ENCODE measurements at places on chromosomes 6 and 20.

DNA sequence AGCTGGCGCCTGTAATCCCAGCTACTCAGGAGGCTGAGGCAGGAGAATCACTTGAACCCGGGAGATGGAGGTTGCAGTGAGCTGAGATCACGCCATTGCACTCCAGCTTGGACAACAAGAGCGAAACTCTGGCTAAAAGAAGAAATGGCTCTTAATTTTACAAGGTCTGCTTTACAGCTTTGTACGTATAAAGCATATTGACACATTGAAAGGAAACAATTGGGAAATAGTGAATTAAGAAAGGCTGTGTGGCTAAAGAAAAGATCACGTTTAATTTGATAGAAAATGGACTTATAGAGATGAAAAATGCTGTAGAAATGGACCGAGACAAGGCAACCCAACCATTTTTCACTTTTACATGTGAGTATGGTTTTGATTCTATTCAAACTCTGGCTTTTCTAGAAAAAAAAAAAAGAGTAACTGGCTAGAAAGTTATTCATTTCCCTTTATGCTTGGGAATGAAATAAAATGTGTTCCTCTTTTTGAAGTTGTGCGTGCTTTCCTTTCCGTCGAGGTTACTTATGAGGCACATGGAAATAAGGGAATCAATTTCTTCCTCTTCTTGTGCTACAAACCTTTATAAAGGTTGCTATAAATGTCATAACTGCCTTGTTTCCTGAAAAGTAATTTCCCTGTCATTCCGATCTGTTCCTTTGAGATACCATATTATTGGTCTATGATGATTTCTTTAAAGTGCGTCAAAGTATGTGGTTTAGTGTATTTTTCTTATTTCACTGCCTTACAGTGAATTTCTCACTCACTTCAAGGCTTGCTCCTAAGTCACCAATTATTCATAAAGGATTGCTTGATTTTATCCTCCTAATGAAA is 29.4 kb downstream of the PFDN4 start:
- H3K4me3 ChIP-seq, result no peak overlapping the region
- no peaks in the 10 kb centered on the region for H3K27me3 ChIP-seq
- no peak for DNase-seq
- H3K36me3 ChIP-seq, result no peaks in the 10 kb centered on the region

DNA sequence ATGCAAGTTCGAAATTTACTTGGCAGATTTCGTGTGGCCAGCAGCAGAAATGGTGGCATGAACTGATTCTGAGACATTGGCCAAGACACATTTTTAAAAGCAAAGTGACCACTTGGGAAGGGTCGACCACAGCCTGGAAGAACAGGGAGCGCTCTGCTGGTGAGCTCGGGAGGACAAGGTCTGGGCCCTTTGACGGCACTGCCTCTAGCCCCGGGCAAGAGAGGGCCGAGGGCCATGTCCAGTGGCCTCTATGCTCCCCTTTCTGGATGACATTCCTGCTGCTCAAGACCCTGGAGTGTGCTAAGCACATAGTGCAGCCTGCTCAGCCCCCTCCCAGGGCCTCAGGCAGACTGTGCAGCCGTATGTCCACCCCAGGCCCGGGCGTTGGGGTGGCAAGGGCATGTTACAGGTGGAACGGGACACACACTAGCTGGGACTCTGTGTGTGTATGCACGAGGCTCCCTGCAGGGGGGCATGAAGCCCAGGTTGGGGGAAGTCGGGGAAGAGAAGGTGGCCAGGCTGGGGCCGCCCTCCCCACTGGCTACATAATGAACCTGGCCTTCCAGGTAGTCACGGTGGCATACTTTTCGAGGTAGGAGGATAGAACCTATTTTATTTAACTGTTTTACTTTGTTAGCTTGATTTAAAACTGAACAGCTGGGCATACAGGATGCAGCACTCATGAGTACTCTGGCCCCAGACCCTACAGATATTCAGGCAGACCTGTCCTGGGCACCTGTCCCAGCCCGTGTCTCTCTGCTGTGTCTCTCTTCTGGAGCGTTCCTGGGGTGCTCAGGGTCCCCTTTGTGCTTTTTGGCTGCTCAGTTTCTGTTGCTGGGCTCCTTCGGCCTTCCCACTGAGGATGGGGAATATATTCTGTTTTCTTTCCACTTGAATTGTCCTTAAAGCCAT is 6.4 kb downstream of the SYNJ2 start:
- DNase-seq, result no peak
- H3K27ac ChIP-seq, result no peak overlapping the region
- H3K4me1 ChIP-seq, result peaks cover 44% of the 10 kb centered on the region
- no peak overlapping the region for H3K4me3 ChIP-seq

DNA sequence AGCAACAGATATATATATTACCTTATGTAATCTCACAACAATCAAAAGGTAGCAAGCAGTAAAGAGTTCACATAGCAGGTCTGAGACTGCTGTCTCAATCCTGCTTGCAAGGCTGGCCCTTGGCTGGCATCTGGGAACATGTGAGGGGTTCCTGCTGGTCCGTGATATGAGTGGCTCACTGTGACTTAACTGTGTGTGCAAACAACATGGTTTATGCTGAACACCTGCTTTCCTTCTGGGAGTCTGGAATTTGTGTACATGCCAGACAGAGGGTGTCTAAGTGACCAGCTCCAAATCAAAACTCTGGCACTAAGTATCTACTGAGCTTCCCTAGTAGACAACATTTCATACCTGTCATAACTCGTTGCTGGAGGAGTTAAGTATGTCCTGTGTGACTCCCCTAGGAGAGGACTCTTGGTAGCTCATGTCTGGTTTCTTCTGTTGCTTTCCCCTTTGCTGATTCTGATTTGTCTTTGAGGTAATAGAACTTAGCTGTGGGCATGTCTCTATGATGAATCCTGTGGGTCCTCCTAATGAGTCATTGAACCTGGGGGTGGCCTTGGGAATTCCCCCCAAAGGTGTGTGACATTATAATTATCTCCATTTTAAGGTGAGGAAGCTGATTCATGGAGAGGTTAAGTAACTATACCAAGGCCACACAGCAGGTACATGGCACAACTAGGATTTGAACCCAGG is 131.6 kb upstream of the NEDD9 start:
- H3K27me3 ChIP-seq, result no peaks in the 10 kb centered on the region
- no peak overlapping the region for H3K4me3 ChIP-seq
- no peak for DNase-seq
- H3K4me1 ChIP-seq, result peaks cover 16% of the 10 kb centered on the region

GRCh38 chr6:167210375-167211294 is 52.9 kb upstream of the GPR31 start:
- no peaks in the 10 kb centered on the region for H3K27me3 ChIP-seq
- H3K27ac ChIP-seq, result no peak overlapping the region
- H3K4me3 ChIP-seq, result no peak overlapping the region
- H3K4me1 ChIP-seq, result no peaks in the 10 kb centered on the region
- no peak for DNase-seq

GRCh38 chr20:4335722-4336121 is 320.4 kb upstream of the RNF24 start:
- H3K4me3 ChIP-seq, result no peak overlapping the region
- H3K27ac ChIP-seq, result no peak overlapping the region
- H3K27me3 ChIP-seq, result no peaks in the 10 kb centered on the region
- H3K4me1 ChIP-seq, result no peaks in the 10 kb centered on the region

- no peaks in the 10 kb centered on the region for H3K4me1 ChIP-seq
- no peak overlapping the region for H3K4me3 ChIP-seq
- no peaks in the 10 kb centered on the region for H3K36me3 ChIP-seq
- no peak for DNase-seq
Observed at GRCh38 chr6:151609146-151609902, 115.5 kb downstream of the CCDC170 start.

- no peaks in the 10 kb centered on the region for H3K27me3 ChIP-seq
- DNase-seq, result no peak
- peak overlapping the region; percentile 79 for H3K27ac ChIP-seq
- H3K4me3 ChIP-seq, result no peak overlapping the region
- no peaks in the 10 kb centered on the region for H3K36me3 ChIP-seq
- H3K4me1 ChIP-seq, result peaks cover 26% of the 10 kb centered on the region
Observed at GRCh38 chr6:137102050-137102848, 57.5 kb upstream of the IL20RA start.

- peaks cover 40% of the 10 kb centered on the region for H3K27me3 ChIP-seq
- peak; percentile 12 for DNase-seq
- no peak overlapping the region for H3K27ac ChIP-seq
- no peak overlapping the region for H3K4me3 ChIP-seq
- no peaks in the 10 kb centered on the region for H3K36me3 ChIP-seq
Observed at GRCh38 chr20:21512634-21513180, 1.2 kb downstream of the NKX2-2 start.

GRCh38 chr6:148423601-148424270 is 81.1 kb downstream of the SASH1 start:
- H3K4me1 ChIP-seq, result no peaks in the 10 kb centered on the region
- H3K27me3 ChIP-seq, result peaks cover 2% of the 10 kb centered on the region
- no peaks in the 10 kb centered on the region for H3K36me3 ChIP-seq

- peak within 1 kb of the TSS; percentile 82 for H3K4me3 ChIP-seq
- peaks cover 4% of the 10 kb centered on the region for H3K36me3 ChIP-seq
- no peaks in the 10 kb centered on the region for H3K27me3 ChIP-seq
- peaks cover 13% of the 10 kb centered on the region for H3K4me1 ChIP-seq
- DNase-seq, result peak; percentile 58
Observed at GRCh38 chr20:59933296-59933848, at the start of gene SYCP2. Gene SYCP2 (minus strand): TSS chr20:59933637. CDS start chr20:59922413, 11,224 bp downstream.

DNA sequence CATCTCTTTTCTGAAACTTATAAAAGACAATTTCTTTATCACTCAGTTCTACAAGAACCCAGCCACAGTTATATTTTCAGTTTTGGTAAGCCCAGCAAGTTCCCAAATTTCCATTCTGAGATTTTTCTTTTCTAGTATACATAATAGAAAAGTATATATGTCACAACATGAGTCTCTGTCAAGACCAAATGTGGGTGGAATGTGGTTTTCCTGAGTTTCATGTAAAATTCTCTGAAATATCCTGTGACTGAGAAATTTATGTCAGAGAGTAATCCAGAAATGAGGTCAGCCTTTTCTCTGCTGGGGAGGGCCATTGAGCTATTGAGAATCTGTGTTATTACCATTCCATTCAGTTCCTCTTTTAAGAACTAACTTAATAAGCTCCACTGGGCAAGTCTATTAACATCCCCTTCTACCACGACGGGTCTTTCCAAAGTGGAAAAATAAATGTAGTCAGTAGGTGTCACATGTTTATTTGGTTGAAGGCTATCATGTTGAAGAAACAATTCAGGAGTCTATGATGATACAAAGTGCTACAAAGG is 100.7 kb upstream of the HMGN3 start:
- DNase-seq, result no peak
- H3K4me3 ChIP-seq, result no peak overlapping the region
- no peaks in the 10 kb centered on the region for H3K4me1 ChIP-seq
- no peaks in the 10 kb centered on the region for H3K27me3 ChIP-seq
- H3K36me3 ChIP-seq, result no peaks in the 10 kb centered on the region

GRCh38 chr6:46756469-46757213 is 9.9 kb downstream of the ANKRD66 start:
- no peak for DNase-seq
- H3K27ac ChIP-seq, result no peak overlapping the region
- no peaks in the 10 kb centered on the region for H3K36me3 ChIP-seq
- no peaks in the 10 kb centered on the region for H3K27me3 ChIP-seq

Data from natural killer cell (primary cell).